ENCODE measurements at places on chromosomes 1 and 21.
A peak's percentile ranks its signal among the peaks of the same experiment; 100 is the strongest.

DNA sequence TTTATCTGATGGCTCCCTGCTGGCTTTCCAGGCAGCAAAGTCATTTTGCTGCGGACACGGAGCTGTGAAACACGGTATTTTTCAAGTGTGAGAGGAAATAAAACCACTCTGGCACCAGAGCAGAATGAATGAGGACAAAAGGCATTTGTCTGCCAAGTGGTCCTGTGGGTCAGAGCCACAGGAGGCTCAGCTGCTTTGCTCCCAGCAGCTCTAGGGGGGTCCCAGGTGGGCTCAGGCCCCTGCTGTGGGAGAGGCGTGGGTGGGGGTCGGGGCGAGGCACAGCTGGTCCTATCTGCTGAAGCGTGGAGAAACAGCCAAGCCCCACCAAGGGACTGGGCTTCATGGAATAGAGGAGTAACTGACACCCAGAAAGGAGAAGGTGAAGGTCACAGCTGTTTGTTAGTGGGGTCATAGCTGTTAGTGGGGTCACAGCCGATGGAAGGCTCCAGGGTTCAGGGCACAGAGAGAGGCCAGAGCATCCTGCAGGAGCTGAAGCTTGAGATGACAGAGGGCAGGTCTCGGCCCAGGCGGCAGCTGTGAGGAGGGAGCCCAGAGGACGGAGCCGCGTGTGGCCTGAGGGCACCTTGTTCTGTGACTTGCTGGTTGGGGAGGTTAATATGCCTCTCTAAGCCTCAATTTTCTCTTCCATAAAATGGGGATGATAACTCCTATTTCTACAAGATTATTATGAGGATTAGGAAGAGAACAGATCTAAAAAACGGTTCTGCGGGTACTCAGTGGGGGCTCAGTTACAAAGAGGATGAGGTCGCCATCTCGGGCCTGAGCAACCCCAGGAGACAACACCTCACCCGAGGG lies 7.1 kb downstream of the KIF17 start:
- DNase-seq = no peak

- DNase-seq = no peak
These were observed 83.5 kb upstream of the HMCN1 start for GRCh38 chr1:185650602-185651230.

DNA sequence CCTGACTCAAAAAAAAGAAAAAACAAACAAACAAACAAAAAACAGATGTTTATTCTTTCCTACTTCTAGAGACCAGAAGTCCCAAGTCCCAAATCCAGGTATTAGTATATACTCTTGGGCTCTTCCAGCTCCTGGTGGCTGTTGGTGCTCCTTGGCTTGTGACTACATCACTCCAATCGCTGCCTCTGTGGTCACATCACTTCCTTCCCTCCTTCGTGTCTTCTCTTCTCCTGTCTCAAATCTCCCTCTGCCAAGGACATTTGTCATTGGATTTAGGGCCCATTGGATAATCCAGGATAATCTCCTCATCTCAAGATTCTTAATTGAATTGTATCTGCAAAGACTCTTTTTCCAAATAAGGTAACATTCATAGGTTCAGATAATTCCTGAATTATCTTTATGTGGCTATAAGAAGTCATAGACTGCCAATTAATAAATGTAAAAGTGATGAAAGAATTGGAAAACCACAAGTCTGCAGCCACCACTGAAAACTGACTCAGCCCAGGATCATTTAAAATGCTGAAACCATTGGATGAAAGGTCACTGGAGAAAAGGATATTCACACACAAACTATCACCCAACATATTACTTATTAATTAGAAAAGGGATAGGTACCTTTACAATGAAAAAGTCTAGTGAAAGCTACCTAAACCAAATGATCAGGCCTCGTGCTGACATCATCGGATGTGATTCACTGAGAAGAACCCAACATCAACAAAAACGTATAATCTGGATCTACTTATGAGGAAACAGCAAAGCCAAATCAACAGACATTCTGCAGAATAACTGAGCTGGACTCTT lies 67.1 kb downstream of the ZNF281 start:
- DNase-seq = peak; percentile 57

DNA sequence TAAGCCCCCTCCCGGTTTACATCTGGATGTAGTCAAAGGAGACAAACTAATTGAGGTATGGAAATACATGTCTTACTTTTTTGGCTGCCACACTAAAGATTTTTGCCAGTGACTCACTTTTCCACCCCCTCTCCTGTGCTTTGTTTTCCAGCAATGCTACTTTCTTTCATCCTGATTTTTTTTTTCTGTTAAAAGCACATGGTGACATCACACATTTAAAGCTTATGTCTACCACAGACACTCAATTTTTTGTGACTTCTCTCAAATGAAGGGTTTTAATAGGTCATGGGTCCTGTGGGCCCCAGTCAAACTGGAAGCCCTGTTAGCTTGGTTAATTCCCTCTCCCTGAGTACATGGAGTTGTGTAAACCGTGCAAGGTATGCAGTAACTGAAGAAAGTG lies 2.2 kb downstream of the PPP1R8 start:
- peak; percentile 55 for DNase-seq

GRCh38 chr1:204092632-204093420 lies 19.9 kb downstream of the SOX13 start:
- DNase-seq = no peak

- no peak for DNase-seq
These were observed 288.5 kb downstream of the NFIA start for GRCh38 chr1:61370913-61371279.

DNA sequence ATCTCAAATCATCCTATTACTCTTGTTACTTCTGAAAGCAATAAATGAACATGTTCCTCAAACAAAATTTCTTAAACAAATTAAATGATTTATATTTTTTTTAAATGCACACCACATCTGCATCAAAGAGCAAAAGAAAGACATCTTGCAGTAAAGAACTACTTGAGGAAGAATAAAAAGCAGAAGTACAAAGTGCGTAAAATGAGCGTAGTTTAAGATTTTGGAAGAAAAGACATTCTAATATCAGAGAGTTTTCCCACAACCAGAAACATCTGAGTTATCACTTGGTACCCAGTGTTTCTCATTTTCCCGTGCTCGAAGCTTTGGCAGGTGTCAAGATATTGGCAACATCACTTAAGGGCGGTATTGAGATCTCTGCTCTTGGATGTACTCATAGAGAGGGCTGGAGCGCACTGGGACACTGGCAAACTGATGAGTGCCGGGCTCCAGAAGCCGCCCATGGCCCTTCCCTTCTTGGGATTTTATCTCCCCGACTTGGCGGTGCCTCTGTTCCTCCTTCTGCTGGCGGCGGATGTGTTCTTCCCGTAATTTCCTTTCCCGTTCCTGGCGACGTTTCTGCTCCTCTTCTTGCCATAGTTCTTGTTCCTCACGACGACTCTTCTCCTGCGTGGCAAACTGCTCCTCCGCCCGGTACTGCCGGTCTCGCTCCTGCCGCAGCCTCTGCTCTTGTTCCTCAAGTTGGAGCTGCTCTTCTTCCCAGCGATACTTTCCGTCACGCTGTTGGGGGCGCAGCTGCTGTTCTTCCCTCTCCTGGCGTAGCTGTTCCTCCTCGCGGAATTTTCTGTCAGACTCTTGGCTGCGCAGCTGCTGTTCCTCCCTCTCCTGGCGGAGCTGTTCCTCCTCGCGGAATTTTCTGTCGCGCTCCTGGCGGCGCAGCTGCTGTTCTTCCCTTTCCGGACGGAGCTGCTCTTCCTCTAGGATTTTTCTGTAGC lies 7.9 kb downstream of the TCHH start:
- peak; percentile 2 for DNase-seq
